ENCODE measurements at places on chromosomes 11 and 22.

GRCh38 chr11:116888024-116888423 is 50.6 kb upstream of the APOA1 start:
- DNase-seq: no peak

GRCh38 chr11:118744046-118744445 is 46.9 kb downstream of the DDX6 start:
- no peak for DNase-seq

DNA sequence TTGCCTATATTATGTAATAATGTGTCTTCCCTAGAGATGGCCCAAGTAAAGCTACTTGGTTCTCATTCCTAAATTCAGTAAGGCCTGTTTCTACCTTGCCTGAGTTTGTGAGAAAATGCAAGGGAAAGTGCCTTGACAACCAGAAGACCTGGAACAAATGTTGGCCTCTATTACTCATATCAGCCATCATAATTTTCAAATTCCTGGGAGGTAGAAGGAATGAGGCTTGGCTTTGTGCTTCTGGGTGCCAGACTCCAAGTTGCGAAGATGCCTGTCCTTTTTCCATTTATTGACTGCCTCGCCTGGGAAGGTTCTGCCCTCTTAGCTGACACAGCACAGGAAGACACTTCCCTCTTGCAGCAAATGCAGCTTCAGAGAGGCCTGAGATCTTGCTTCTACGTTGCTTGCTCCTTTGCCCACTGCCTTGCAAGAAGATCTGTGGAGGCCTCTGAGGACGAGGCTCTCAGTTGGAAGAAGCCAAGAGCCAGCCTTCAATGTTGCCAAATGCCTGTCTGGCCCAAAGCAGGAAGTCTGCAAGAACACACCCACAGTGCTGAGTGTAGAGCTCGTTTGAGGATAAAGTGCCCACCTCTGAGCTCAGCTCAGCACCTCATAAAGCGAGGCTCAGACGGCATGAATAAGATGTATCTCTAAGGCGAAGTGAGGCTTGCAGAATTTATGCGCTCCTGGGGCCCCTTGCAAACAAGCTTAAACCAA is 120.1 kb downstream of the GALNT18 start:
- no peak for DNase-seq

DNA sequence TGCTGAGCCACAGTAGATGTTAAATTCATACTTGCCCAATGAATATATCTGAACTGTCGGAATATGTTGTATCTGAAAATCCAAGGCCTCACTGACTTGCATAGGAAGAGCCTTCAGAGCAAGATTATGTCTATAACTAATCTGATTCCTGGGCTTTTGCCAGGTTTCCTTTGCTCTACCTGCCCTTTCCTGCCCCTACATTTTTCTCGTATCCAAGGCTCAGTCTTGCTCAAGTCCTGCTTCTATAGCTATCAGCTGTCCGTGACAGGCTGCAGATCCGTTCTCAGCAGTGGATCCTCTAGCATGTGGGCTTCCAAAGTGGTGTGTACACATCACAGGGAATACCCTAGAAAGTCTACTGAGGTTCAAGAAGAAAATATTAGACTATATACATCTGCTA is 18.8 kb upstream of the USP47 start:
- no peak for DNase-seq

- no peak for DNase-seq
Observed at GRCh38 chr22:42086051-42086450, 4.5 kb downstream of the NDUFA6 start.

DNA sequence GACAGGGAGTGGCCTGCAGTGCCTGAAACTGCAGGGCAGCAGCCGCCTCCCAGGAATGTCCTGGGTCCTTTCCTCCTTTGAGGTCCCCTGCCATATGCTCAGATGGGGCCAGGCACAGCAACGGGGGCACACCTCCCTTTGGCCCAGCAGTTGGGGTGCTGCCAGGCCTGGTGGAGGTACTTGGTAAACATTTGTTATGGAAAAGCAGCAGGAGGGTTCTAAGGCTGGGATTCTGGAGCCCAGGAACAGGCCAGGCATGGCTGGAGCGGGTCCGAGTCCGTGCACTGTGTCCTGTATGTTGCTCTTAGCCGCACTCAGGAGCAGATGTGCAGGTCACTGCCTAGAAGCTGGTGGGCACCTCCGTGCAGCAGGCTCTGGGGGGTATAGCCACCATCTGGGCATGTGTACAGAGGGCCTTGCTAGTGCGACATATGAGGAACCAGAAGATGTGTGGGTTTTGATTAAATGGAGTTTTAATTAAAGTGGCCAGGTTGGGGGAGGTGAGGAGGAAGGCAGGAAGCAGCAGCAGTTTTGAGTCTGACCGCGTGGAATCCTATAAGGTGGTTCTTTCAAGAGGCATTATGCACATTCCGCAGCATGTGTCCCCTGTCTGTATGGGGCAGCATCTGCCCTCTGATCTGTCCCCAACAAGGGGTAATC is 1.5 kb downstream of the ADORA2A start:
- DNase-seq: no peak

- DNase-seq: no peak
Observed at GRCh38 chr11:120978701-120979100, 45.2 kb upstream of the TBCEL start.

DNA sequence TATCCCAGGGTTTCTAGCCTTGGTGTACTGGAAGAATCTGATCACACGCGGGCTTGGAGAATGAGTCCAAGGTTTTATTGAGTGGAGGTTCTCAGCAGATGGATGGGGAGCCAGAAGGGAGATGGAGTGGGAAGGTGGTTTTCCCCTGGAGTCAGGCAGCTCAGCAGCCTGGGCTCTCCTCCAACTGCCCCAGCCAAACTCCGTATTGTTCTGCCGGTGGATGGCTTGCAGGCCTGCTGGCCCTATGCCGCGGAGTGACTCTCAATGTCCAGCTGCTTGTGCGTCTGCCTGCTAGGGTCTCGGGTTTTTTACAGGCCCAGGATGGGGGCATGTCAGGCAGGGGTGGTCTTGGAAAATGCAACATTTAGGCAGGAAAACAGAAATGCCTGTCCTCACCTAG is 162.4 kb upstream of the LMO1 start:
- DNase-seq: no peak

GRCh38 chr22:49668402-49668801 is 159.3 kb downstream of the BRD1 start:
- DNase-seq: no peak

GRCh38 chr11:85029964-85030363 is 597.2 kb downstream of the DLG2 start:
- DNase-seq: peak; percentile 2

GRCh38 chr11:110912437-110912836 is 200.2 kb upstream of the ARHGAP20 start:
- no peak for DNase-seq

DNA sequence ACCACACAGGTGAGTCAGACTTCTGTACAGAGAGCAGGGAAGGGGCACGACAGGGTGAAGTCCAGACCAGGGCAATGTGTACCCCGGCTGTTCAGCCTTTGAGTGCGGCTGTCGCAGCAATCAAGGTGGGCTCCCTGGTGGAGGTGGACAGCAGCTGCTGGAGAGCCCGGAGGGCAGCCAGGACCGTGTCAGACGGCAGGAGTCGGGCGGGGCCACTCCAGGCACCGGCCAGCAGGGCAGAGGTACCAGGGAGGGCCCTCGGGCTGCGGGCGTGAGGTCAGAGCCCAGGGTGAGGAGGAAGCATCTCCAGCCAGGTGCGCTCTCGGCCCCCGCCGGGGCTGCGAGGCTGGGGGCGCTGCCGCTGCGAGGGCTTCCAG is 802 bp upstream of the PIM3 start:
- DNase-seq: no peak

DNA sequence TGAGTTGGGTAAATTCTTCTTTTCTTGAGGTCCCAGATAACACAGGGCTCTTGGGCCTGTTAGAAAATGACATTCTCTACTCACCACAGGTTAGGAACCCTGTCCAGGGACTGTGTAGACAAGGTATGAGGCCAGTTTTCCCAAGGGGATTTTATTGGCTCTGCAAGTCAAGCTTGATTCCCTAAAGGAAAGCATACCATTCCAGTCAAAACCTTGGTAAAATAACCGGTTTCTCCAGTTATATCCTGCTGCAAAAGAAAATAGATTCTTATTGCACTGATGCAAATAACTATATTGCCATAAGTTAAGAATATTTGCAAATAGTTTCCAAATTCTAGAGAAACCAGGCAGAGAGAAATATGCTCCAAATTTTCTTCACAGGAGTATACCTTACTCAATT is 9.6 kb upstream of the FOLR3 start:
- no peak for DNase-seq

GRCh38 chr11:120689596-120690275 is 178.2 kb downstream of the GRIK4 start:
- DNase-seq: no peak

DNA sequence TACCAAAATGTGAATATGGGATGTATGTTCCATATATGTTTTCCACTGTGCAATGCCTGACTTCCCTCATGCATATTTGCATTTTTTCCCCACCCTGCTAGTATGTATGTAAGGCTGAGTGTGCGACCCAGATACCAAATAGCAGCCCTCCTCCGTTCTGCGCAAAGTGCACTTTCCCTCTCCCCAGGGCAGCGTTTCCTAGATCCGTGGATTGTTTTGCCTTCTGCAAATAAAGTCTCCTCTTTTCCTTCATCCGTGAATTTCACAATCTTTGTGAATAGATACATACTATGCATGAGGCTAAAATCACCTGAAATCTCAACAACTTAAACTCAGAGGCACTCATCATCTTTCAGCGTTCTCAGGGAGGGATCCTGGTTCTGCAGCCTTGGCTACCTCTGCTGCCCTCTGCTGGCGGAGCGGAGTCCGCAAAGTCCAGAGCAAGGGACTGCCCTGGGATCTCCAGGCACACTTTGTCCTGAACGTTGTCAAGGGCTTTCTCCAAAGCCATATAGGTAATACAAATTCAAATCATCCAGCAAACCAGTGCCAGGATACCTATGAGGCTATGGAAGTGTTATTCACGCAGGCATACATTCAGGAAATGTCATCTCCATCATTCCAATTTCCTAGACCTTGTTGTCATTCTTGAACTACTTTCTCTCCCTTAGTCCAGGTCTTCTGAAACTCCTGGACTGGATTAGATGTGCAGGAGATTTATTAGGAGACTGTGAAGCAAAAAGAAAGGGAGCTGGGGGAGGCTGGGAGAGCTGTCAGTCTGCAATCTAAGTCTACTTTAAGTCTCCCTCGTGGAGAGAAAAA is 53.1 kb downstream of the CNTF start:
- peak; percentile 29 for DNase-seq

GRCh38 chr11:44145011-44145775 is 49.7 kb downstream of the EXT2 start:
- no peak for DNase-seq

GRCh38 chr11:102272047-102272824 is 45.0 kb upstream of the BIRC3 start:
- DNase-seq: no peak

- DNase-seq: no peak
Observed at GRCh38 chr11:117584056-117584830, 212.8 kb downstream of the DSCAML1 start.

DNA sequence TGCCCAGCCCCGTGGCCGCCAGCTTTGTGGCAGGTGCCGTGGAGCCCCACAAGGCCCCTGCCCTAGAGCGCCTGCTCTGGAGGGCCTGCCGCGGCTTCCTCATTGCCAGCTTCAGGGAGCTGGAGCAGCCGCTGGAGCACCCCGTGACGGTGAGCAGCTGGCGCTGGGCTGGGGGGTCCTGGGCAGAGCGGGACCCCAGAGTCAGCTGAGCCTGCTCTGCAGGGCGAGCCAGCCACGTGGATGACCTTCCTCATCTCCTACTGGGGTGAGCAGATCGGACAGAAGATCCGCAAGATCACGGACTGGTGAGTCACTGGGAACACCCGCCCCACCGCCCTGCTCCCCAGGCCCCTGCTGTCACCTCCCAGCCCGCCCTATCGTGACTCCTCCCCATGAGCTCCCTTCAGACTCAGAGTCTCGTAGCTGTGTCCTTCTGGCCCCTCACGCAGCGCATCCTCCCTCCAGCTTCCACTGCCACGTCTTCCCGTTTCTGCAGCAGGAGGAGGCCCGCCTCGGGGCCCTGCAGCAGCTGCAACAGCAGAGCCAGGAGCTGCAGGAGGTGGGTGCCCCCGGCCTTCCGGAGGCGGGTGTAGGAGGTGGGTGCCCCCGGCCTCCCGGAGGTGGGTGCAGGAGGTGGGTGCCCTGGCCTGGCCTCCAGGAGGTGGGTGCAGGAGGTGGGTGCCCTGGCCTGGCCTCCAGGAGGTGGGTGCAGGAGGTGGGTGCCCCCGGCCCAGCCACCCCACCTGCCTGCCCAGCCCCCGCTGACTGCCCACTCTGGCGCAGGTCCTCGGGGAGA is 4.7 kb downstream of the TCIRG1 start:
- DNase-seq: peak; percentile 67

DNA sequence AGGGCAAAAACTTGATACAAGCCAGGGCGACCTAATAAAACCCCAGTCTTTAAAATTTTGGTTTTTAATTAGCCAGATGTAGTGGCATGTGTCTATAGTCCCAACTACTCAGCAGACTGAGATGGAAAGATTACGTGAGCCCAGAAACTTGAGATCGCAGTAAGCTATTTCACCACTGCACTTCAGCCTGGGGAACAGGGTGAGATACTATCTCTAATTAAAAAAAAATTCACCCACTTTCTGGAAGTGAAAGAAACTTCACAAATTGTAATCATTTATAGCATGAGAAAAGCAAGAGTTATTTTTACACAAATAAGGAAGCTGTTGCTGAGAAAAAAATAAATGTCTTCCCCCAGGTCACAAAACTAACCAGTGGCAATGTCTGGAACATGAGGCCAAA is 882 bp upstream of the GLYATL2 start:
- no peak for DNase-seq

GRCh38 chr11:43200031-43200430 is 111.8 kb upstream of the API5 start:
- no peak for DNase-seq

DNA sequence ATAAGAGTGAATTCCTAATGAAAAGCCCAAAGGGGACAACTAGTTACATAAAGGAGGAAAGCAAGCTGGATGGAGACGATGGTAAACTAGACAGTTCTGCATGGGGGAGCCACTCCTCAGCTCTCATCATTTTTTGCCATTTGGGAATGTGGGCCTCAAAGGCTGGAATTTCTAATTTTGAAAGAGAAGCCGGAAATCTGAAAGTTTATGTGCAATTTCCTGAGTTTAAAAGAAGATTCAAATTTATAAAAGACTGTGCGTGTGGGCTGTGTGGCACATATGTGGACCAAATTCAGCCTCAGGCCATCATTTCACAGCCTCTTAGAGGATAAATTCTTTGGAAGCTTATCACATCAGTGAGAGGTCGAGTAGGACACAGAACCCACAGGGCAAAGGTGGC is 18.3 kb upstream of the CRY2 start:
- DNase-seq: no peak

All from T1000 (cell line).